Midbrain (tissue), 1 donor: ENCODE measurements at places on chromosomes 7 and 10.
A peak's percentile ranks its signal among the peaks of the same experiment; 100 is the strongest.

DNA sequence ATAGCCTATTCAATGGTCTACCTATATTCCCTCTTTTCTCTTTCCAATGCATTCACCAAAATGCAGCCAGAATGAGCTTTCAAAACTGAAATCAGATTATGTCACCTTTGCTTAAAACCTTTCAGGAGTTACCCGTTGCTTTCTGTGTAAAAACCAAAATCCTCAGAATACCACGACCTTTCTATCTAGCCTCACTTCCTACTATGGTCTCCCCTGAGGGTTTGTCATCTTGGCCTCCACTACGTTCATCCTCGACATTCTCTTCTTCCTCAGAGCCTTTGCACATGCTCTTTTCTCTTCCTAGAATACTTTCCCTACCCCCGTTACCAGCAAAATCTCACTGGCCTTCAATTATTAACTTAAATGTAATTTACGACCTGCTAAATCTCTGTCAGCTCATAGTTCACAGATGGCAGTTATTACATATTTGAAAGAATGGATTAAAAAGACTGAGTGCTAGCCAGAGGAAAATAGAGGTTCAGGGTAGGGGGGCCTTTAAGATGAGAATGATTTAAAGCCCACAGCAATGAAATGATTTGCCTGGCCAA is 380.8 kb upstream of the C7orf33 start:
- DNase-seq, result no peak

DNA sequence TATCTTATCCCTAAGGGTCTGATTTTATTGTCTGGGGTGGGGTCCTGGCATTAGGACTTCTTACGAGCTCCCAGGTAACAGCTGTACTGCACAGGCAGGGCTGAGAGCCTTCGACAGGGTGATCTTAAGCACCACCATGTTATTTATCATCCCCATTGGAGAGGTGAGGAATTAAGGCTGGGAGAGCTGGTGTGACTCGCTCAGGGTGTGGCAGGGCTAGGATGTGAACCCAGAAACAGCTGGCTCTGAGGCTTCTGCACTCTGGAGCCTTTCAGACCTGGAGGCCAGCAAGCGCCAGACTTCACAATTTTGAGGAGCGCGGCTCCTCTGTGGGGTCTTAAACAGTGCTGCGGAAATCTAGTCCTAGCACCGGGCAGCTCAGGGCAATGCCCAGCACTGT is 27.4 kb upstream of the NDST2 start:
- no peak for DNase-seq

DNA sequence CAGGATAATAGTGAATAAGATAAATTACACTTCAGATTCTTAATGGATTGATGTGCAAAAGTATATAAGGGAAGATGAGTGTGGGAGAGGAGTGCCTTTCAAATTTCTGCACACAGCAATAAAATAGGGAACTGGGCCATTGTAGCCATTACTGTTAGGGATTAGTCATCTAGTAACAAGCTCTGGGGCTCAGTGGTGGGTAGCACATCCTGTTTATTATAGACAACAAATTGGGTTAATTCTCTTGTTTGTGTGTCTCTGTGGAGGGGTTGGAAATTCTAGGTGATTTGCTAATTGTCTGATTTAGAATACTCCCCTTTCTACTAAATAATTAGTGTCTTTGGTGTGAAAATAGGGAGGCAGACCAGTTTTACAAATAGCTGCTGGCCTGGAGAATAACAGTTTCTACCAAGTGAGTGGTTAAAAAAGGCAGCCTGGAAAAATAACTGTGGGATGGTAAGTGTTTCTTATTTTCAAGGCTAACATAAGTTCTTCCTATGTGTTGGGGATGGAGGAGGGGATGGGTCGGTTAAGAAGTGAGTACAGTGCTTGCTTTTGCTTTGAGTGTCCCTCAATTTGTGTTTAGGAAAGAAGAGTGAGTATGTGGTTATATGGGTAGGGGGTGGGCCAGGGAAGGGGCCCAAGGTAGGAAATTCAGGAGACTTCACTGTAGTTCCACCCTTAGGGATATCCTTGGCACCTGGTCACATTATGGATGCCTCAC is 43.3 kb upstream of the TMEM248 start:
- DNase-seq, result no peak

GRCh38 chr10:104085801-104086400 is at the start of gene COL17A1:
Gene COL17A1, minus strand, starts transcription at chr10:104085880. Its CDS starts 5,207 bp downstream, at chr10:104080673.
- DNase-seq, result no peak

DNA sequence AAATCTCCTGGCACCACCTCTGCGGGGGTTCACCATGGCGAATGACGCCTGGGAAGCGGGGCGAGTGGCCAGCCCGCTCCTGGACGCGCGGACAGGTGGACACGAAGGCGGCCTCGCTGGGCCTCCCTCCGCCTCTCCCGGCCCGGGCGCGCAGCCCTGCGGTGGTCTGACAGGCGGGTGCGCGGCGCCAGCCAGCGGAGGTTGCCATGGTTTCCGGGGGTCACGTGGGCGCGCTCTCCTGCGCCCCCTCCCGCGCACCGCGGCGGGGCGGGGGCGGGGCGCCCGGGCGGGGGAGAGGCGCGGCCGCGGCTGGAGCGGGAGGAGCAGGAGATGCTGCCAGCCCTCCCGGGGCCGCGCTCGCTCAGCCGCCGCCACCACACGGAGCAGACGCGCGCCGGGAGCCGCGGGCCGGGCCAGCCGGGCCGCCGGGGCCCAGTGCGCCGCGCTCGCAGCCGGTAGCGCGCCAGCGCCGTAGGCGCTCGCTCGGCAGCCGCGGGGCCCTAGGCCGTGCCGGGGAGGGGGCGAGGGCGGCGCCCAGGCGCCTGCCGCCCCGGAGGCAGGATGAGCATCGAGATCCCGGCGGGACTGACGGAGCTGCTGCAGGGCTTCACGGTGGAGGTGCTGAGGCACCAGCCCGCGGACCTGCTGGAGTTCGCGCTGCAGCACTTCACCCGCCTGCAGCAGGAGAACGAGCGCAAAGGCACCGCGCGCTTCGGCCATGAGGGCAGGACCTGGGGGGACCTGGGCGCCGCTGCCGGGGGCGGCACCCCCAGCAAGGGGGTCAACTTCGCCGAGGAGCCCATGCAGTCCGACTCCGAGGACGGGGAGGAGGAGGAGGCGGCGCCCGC is at the start of gene PRKAR2B:
Gene PRKAR2B (plus strand): TSS at position 359 of the 848 bp plus-strand sequence. CDS start 203 bp downstream, at position 562.
- DNase-seq, result peak; percentile 88

DNA sequence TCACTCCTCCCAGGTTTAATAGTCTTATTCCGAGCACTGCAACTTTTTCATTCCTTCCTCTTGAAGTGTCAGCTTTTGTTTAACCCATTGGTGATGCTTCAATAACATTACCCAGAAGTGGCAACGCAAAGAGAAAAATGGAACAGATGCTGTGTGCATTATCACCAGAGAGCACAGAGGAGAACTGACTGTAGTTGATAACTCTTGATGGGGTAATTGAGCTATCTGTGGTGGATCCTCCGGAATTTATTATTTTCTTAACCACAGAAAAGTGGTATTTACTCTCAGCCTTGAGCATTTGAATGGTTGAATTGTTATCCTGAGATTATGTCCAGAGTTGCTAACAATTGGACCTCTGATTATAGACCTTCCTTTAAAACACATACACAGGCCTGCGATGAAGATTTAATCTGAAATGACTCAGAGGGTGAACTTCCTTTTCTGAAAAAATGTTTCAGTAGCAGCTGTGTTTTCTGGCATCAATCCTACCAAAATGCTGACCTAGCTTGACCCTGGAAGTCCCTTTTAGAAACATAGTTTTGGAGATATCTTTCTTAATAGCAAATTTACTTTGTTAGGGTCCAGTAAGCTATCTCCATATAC is 1584.4 kb upstream of the LRRTM3 start:
- DNase-seq, result no peak

- no peak for DNase-seq
These were observed 26.8 kb upstream of the C7orf33 start for GRCh38 chr7:148563583-148564274.

DNA sequence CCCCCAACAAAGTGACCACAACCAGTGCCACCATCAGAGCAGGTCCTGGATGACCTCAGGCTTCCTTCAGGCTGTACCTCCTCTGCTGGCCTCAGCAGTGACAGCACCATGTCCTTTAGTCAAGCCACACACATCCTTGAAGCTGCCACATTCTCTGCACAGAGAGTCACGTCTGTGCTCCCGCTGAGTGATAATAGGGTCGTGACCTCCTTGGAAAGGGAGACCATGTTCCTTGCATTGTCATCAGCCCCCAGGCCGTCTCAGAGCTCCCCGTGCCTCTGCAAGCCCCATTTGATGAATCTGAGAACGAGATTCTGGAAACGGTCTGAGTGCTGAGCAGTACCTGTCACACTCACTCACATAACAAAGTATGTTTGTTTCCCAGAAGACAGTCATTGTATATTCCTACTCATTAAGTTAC is 106.5 kb upstream of the PRR15 start:
- no peak for DNase-seq

- DNase-seq, result no peak
These were observed 9.1 kb upstream of the TOMM7 start for GRCh38 chr7:22831602-22832305.

DNA sequence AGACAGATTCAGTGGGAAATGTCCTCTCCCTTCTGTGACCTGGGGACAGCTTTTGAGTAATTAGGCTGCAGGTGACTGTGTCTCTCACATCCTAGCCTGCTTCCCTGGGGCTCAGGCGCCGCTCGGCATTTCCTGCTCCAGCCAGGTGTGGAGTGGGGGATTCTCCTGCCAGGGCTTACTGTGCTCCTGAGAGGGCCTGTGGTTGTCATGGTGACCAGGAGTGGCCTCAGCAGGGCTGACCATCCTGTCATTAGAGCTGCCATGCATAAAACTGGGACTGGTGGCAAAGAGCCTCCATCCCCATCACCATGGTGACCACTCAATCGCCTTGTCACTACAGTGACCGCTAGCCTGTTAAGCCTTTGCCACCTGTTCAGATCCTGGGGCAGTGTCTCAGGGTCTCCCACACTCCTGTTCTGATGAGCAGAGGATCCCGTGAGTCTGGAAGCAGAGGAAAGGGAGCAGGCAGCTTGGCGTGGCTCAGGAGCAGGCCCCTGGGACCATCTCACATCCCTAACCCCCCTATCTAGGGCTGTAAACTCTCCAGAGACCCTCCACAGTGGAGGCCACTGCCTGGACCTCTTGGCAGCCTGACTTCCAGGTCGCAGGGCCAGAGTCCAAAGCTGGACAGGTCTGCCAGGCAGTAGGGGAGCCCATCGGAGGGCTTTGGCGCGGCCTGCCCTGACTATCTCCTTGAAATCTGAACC is at the start of gene GCK:
Gene GCK (minus strand): TSS at position 154 of the 707 bp plus-strand sequence. CDS start 486 bp downstream, outside the sequence.
- DNase-seq, result no peak

DNA sequence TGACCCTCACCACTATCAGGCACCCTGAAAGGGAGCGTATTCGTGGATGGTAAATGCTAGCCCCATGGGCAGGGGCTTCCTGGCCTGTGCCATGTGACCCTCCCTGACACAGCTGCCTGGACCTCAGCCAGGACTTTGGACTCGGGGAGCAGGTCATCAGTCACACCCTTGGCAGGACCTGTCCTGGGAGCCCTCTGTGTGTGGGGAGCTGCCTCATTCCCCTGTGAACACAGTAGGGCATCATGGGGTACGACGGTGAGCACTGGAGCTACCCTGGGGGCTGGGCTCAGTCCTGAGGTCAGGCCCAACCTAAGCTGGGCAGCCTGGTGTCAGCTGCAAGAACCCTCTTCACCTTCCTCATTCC is 129.3 kb upstream of the FAM20C start:
- no peak for DNase-seq

- DNase-seq, result no peak
These were observed 3.7 kb downstream of the GCC1 start for GRCh38 chr7:127581716-127582115.

DNA sequence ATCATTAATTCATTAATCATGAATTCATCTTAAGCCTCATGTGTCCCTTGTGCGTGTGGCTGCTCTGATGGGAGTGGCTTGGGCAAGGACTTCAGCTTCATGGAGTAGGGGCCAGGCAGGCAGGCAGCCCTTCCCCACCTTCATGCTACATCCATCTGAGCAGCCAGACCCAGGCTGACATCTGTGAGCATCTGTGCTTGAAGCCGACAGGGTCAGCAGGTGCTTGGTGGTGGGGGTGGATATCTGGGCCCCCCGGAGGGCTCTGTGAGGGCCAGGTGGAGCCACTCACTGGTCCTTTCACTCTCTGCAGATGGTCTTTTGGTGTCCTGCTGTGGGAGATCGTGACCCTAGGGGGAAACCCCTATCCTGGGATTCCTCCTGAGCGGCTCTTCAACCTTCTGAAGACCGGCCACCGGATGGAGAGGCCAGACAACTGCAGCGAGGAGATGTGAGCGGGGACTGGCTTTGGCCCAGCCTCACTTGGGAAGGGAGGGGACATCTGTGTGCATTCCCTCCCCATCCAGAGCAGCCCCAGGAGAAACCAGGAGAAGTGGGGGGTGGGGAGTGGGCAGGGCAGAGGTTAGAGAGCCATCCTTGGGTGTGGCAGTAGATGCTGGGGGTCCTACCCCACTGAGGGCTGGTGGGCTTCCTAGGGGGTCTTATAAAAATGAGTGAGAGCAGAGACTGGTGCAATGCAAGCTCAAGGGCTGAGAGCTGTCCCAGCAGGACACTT is 14.7 kb upstream of the CSGALNACT2 start:
- no peak for DNase-seq

- DNase-seq, result no peak
These were observed 43.1 kb downstream of the GHRHR start for GRCh38 chr7:31006857-31007256.

DNA sequence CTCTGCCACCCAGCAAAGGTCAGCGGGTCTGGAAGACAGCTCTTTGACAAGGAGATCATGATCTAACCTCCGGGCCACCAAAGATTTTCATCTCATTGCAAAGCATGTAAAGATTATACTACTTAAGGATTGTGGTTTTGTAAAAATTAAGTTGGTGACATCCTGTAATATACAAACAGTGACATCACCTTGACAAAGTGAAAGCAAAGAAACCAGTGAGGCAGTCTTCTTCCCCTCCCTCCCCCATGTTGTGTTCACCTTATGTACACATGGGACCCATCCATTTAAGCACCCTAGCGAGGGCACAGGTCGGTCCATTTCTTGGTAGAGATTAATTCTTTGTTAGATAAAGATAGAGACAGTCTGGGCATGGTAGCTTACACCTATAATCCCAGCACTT is 3.9 kb downstream of the MDH2 start:
- no peak for DNase-seq

GRCh38 chr10:116810120-116810500 is 39.2 kb upstream of the ENO4 start:
- no peak for DNase-seq

DNA sequence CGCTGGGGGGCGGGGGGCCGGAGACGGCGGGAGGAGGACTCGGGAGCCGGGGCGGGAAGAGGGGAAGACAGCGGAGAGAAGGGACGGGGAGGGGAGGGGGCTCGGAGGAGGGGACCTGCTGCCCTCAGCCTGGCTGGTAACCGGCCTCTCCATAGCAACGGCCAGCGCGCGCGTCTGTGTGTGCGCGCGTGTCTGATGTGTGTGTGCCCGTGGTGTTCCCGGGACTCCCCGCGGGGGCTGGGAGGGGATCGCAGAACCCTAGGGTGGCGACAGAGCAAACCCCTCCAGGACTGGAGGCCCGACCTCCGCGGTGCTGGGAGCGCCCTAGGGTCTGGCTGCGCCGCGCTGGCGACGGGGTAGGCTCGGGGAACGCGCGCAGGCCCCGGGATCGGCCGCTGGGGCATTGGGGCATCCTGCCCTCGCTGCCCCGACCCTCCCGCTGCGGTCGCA is 356.3 kb downstream of the DNAJB6 start:
- no peak for DNase-seq
